ENCODE measurements at places on chromosomes 5 and 9. TPM values are rescaled to one million over a fixed set of nuclear protein-coding genes. Genes with fewer than 3 reads are reported as not detected.

DNA sequence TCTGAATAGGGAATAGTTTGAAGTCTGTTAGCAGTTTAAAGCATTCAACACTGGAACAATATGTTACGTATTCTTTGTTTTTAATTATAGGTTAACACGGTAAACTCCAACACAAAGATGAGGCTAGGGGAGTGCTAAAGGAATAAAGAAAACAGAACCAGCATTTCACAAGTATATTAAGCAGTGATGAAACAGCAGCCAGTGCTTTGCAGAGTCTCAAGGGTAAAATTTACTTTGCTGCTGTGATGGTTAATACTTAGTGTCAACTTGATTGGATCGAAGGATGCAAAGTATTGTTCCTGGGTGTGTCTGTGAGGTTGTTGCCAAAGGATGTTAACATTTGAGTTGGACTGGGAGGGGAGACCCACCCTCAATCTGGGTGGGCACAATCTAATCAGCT, 30.0 kb upstream of the GSN start:
- DNase-seq: no peak

- no peak for DNase-seq
Observed at GRCh38 chr5:181127907-181128626, 2.9 kb downstream of the OR2V1 start.

DNA sequence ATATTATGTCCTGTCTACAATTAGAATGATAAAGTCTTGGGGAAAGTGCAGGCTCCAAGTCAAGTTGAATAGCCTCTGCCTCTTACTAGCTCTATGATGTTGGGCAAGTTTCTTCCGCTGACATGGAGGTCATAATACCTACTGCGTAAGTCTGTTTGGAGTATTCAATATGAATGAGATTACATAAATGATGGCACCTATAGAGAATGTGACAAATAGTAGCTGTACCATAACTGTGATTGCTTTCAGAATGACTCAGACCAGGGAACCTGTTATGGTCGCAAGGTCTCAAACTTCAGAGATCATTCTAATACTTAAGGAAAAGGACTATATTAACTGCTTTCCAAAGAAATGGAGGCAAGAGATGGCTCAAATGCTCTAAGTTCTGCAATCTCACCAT, 94.0 kb upstream of the ABCA1 start:
- no peak for DNase-seq

GRCh38 chr5:136418301-136418700, 53.0 kb upstream of the TRPC7 start:
- no peak for DNase-seq

DNA sequence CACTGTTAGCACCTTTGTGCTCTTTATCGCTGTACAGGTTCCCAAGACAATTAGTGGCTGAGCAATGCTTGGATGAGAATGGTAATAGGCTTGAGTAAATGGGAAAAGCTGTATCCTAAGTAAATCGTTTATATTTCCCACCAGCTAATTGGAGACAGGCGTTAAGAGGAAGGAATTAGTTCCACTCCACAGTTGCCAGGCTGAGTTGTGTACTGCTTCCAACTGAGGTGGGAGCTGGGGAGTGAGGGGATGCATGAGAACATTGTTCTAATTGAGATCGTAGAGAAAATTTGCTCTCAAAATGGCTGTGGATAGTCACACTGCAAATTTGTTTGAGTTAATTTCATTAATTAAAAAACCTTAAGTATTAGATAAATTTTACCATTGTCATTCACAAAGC, 285.0 kb upstream of the ADAMTSL1 start:
- no peak for DNase-seq

GRCh38 chr5:56812110-56812509, 3.2 kb upstream of the MAP3K1 start:
- no peak for DNase-seq

The RNF145 gene
- 65.1 TPM for total RNA-seq

GRCh38 chr5:67581203-67581602, 384.6 kb upstream of the CD180 start:
- DNase-seq: no peak

The IL13 gene
- total RNA-seq: 0.98 TPM

GRCh38 chr5:75148051-75148450, 88.6 kb downstream of the ANKRD31 start:
- DNase-seq: no peak

The SPATA6L gene
- total RNA-seq: 4.5 TPM

GRCh38 chr5:52867809-52868208, 80.1 kb downstream of the ITGA1 start:
- DNase-seq: no peak

DNA sequence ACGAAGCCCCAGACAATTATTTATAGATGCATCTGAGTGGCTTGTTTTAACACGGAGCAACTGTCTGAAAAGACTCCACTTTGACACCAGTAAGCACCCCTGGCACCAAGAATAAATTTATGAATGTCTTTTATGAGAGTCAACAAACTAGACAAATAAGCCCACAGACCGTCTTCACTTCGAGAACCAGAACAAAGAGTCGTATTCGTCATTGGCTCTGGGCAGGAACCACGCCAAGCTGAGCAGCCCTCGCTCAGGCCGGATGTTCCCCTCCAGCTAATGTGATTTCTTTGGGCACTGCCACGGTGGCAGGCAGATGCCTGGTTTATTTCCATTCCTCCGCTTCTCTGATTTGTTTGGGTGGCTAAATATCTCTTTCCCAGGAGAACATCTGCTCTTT, 91.9 kb upstream of the STC2 start:
- no peak for DNase-seq

The TAF1L gene
- not detected for total RNA-seq

The GEMIN5 gene
- 18.9 TPM for total RNA-seq

The CACNA1B gene
- total RNA-seq: under 0.01 TPM

- no peak for DNase-seq
Observed at GRCh38 chr9:125202846-125203618, 2.7 kb downstream of the RABEPK start.

DNA sequence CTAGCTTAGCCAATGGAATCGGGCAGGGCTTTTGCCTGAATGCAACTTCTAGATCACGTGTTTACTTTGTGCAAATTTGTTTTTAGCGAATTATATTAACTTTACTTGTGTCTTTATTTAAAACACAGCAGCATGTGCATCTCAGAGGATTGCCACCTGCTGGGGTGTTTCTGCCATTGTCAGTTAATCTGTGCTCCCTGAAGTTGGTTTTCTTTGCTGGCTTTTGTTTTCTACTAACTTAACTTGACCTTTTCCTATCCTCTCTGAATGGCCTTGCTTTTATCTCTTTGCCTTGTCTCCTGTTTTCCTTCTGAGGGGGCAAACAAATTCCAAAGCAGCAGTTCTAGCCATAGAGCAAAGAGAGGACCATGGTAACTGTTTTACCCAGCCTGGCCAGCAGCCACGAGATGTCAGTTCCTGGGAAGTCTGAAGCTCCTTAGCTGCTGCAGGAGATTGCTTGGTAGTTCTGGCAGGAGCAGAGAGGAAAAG, 67.6 kb downstream of the ARHGEF28 start:
- no peak for DNase-seq

DNA sequence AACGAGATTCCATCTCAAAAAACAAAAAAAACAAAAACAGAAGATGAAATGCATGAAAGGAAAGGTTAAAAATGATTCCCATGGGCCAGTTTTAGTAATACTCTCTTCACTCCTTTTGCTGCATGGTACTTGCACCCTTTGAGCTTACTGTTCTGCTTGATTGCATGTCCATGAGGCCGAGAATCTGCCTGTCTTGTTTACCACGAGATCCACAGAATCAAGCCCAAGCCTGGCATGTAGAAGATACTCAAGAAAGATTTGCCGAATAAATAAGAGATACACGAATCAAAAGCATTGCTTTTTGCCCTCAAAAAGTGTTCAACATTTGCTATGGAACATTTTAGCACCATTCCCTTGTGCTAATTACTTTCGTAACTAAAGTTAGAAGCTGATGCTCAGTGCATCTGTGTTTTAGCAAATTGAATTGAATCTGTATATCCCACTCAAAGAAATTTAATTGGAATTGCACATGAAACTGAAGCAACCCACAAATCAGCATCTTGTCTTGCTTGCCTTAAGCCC, 1.1 kb downstream of the FAXDC2 start:
- DNase-seq: no peak

- DNase-seq: peak; percentile 28
Observed at GRCh38 chr9:5629312-5630080, 589 bp downstream of the RIC1 start.

The POLK gene
- 54.5 TPM for total RNA-seq

- no peak for DNase-seq
Observed at GRCh38 chr5:157859227-157859575, 256 bp upstream of the CLINT1 start.

Data from tibial nerve (tissue), 4 donors.